ENCODE measurements at places on chromosomes 7 and 10.

- DNase-seq = no peak
Observed at GRCh38 chr10:5628451-5629302, 37.7 kb downstream of the ASB13 start.

DNA sequence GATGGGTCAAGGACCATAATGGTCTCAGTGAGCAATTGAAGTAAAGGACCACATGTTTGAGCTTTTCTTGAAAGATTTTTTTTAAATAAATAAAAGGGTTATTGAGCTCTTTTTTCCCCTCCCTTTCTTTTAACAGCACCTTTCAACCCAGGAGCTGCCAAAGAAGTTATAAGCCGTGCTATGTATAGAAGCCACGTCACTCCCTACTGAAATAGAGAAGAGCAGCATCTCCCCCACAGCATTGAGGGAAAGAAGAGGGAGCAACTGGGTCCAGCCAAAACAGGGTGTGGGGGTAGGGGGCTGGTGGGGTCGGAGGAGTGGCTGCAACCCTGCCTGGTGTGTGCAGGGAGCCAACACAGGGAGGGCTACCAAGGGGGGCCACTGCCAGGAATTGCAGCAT lies 227.2 kb downstream of the PLXNA4 start:
- DNase-seq = no peak

DNA sequence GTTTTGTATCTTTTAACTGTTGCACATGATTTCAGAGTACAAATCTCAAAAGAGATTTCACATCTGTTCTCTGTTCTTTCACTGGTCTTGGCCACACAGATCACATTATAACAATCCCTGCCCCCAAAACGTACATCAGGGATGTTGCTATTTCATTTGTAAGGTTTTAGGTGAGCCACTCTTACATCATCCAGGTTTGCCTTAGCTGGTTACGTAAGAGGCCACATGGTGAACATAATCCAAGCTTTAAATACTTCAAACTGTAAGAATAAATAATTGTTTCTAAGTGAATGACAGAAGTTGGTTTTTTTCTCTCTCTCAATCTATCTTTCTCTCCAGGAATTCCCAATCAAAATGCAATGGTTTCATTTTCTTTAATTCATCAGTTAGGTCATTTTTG lies 245.9 kb upstream of the HGF start:
- DNase-seq = no peak

GRCh38 chr7:22278660-22279059 lies 78.3 kb downstream of the RAPGEF5 start:
- no peak for DNase-seq

- DNase-seq = no peak
Observed at GRCh38 chr10:36606234-36606839, 519.1 kb upstream of the ANKRD30A start.
